NCI-H1436 treated with DMSO at 0.1 percent for 48 hours (cell line): ENCODE measurements at places on chromosomes 1 and 21.

- no peak for DNase-seq
These were observed 238.6 kb downstream of the DUSP10 start for GRCh38 chr1:221503268-221503667.

DNA sequence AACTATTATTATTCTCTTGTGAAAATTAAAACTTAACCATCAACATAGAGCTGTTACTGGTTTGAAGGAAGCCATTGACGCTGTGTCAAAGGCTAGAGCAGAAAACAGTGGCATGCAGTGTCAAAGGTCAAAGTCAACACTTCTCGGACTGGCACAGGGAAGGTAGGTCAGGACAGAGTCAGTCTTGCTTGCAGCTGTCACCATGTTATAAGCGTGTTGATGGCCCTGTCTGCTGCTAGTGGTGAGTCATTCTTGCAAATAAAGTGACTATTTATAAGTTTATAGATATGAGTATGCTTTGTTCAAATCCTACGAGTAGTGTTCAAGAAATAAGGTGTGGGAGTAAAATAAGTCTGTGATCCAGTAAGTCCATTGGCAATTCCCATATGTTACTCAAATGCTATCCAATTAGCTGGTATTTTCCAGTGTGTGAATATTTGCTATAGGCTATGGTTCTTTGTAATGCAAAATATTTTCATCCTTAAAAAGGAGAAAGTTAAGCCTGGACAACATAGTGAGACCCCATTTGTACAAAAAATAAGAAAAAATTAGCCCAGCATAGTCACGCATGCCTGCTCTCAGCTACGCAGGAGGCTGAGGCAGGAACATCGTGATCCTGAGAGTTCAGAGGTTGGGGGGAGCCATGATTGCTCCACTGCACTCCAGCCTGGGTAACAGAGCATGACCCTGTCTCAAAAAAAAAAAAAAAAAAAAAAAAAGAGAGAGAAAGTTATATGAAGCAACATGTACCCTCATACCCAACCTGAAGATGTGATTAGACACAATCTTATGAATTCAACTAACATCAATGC, 26.3 kb upstream of the TINAGL1 start:
- DNase-seq: no peak

- no peak for DNase-seq
These were observed 9.1 kb upstream of the GPR88 start for GRCh38 chr1:100528871-100529270.

GRCh38 chr1:186559601-186560116, 98.7 kb upstream of the PDC start:
- DNase-seq: no peak

GRCh38 chr1:3560251-3560871, 50.9 kb downstream of the MEGF6 start:
- DNase-seq: no peak

- no peak for DNase-seq
These were observed 44.7 kb upstream of the POFUT2 start for GRCh38 chr21:45332415-45332814.

- no peak for DNase-seq
These were observed 4.9 kb downstream of the SPTA1 start for GRCh38 chr1:158681606-158682005.

GRCh38 chr21:37119421-37120218, 46.6 kb downstream of the TTC3 start:
- peak; percentile 1 for DNase-seq

DNA sequence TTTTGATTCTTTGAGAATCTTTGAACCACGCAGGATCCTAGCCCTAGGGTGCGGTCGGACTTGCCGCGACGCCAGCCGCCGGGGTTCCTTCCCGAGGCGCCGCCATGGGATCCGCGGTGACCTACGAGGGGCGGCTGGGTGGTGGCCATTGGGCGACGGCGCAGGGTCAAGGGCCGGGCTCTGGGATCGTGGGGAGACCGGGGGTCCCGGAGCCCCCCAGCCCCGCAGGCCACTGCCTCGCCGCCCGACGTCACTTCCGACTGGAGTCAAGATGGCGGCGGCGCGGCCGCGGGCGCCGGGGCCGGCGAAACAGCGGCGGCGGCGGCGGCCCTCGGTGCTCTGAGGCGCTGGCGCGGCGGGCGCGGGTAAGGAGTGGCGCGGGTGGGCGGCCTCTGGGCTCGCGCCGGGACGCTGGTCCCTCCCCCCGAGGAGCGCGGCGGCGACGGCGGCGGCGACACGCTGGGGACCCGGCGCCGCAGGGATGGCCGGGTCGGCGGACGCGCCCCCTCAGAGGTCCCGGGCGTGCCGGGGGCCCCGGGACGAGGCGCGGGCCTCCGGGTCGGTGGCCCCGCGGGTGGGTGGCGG, at the start of gene PRDM2:
PRDM2 (plus strand) TSS at position 253 of the 585 bp plus-strand sequence. CDS start 15,418 bp downstream, outside the sequence.
- DNase-seq: no peak

DNA sequence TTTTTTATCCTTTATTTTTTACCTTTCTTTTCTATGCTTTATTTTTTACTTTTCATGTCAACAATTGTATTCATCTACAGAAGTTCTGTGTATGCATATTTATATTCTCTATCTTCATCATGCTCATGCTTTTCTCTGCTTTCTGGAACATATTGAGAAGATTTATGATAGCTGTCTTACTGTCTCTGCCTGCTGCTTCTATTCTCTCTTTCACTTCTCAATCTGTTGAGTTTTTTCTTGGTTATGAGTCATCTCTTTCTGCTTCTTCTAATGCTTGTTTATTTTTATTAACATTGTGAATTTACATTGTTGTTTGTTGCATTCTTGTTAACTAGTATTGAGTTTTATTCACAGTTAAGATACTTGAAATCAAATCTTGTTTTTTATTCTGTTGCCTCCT, 22.6 kb downstream of the F5 start:
- DNase-seq: no peak

- DNase-seq: no peak
These were observed 736.4 kb downstream of the MATN1 start for GRCh38 chr1:29986986-29987385.

DNA sequence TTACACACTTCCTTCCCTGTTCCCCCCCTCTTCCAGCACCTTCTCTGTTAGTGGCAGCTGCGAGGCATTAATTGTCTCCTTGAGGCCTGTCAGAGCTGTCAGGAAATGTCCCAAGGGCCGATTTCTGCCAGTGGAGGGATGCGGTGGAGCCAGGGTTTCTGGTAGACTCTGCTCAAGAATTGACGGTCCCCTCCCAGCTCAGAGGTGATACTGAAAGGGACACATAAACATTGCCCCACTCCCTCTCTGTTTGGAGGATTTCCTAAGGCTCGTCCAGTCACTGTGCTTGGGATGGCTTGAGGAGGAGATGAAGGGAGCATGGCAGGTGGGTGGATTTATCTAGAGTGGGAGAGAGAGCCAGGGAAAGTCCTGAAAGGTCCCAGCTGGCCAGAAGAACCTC, 61.4 kb upstream of the CD34 start:
- DNase-seq: no peak

DNA sequence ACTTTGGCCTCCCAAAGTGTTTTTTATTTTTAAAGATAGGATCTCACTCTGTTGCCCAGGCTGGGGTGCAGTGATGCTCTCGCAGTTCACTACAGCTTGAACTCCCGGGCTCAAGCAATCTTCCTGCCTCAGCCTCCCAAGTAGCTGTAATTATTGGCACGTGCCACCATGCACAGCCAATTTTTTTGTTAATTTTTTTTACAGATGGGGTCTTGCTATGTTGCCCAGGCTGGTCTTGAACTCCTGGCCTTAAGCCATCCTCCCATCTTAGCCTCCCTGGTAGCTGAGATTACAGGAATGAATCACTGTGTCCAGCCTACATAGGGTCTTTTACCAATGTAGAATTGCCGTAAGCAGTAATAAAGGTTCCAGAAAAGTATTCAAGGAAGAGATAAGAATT, 49.1 kb upstream of the HP1BP3 start:
- DNase-seq: no peak

- DNase-seq: no peak
These were observed 81.2 kb downstream of the KCNN3 start for GRCh38 chr1:154788886-154789285.

DNA sequence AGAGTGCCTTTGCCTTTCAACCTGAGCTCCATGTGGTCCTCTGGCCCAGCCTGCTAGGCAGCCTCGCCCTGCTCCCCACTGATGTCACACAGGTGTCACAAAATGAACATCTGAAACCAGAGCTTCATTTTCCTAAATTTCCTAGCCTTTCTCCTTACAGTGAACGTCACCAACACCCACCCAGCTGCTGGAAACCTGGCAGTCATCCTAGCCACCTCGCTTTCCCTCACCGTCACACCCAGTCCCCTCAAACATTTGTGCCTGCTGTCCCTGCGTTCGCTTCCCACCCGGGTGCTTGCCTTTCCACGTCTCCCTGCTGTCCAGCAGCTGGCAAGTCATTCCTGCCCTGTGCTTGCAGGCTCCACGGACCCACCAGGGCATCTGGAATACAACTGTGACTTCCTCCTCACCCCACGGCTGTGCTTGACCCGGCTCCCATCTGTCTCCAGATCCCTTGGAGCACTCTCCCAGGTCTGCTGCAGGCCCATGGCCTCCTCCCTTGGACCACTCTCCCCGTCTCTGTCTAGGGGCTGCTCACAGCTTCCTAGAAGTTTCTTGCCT, 23.5 kb downstream of the ADARB1 start:
- no peak for DNase-seq

- no peak for DNase-seq
These were observed 22.2 kb upstream of the TMEM200B start for GRCh38 chr1:29145739-29146437.

DNA sequence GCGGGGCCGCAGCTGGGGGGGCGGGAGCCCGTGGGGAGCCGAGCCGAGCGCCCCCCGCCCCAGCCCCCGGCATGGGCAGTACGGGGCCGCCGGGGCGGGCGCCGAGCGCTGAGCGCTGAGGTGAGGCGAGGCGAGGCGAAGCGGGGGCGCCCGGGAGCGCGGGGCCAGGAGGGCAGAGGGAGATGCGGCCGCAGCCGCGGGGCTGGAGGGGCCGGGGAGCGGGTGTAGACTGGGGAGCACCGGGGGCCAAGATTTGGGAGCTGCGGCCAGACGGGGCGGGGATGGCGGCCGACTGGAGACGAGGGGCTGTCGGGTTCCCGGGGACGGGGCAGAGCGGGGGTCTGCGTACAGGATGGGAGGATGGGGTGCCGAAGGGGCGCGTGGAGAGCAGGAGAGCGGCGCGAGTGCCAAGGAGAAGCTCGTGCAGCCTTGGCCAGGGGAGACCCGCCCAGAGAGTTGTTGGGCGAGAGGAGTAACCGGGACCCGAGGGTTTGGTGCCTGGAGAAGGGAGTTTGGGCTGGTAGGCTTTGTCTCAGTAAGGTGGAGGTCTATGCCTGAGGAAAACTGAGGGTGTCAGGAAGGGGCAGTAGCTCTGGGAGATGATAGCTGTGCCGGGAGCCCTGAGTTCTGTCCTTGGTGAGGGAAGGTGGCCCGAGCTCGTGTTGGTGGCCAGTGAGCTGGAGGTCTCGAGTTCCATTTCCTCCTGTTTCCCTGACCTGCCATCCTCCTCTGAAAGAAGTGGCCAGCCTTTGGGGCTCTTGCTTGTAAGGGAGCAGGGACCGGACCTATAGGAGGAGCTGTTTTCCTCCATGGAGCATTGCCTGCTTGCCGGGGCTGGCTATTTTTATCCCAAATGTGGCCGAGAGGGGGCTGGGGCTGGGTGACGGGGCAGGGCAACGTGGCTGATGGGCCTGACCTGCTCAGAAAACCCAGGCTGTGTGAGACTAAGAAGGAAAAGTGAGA, 539 bp downstream of the ATP8B2 start:
- no peak for DNase-seq

DNA sequence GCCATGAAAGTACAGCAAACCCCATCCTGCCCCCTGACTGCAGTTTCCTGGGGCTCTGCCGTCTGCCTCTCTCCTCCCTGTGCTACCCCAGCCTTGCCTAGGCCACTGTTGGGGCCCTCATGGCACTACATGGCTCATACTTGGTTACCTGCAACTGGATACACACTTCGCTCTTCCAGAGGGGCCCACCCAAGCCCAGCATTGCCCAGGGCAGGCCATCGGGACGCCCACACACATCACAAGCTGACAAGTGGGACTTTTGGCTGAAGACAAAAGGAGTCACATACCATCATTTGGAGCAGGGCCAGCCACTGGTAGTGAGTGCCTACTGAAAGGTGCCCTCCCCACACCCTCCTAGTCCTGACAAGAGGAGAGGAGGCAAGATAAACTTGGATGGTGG, 82.8 kb downstream of the CD247 start:
- DNase-seq: no peak

GRCh38 chr1:193408782-193409293, 222.4 kb upstream of the B3GALT2 start:
- DNase-seq: no peak

DNA sequence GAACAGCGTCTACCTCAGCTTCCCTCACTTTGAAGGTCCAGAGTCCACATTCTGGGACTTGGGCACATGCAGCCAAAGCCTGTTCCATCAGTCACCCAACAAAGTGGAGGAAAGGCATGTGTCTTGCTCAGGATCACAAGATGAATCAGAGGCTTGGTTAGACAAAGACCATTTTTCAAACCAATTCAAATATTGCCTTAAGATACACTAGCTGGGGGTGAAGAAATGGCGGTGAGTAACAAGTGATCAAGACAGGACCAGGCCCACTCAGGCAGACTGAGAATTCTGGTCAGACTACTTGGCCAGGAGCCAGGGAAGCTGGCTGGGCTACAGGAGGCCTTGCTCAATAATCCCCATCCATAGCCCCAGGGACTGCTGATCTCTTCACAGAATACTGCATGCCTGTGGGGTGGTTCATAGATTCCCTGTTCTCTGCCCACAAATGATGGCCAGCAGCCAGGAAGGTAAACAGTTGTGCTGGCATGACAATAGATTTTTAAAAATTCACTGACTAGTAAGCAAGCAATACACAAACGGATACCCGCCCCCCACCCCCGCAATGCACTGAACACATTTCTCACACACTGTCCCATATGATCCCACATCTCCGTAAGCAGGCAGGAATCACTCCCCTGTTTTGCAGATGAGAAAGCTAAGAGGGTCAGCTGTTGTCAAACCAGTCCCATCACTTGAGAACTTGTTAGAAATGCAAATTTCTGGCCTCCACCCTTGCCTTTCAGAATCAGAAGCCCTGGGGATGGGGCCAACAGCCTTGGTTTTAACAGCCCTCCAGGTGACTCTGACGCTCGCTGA, 27.2 kb downstream of the ERI3 start:
- no peak for DNase-seq

DNA sequence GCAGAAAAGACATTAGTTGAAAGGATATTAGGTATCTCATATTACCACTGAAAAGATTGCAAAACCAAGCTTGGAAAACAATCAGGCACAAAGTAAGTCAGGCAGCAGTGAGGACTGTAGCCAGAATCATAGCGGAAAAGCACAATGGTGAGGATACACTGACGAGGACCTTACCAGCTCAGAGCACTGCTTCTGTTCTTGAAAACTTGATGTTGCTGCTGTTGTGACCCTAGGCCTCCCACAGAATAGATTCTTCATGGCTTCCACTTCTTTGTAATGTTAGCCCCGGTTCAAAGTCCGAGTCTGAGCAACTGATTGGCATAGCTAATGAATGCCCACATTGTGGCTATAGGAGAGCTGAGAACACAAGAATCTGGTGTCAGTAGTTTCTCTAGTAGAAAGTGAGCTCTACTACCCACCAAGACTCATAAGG, 45.2 kb upstream of the LRRC8C start:
- DNase-seq: no peak
